ENCODE measurements at places on chromosomes 16 and 17. TPM values are rescaled to one million over a fixed set of nuclear protein-coding genes. Genes with fewer than 3 reads are reported as not detected.

- peak; percentile 36 for DNase-seq
These were observed 259.9 kb upstream of the IRX3 start for GRCh38 chr16:54546521-54546920.

- no peak for DNase-seq
These were observed 6.3 kb downstream of the NOS2 start for GRCh38 chr17:27793906-27794569.

DNA sequence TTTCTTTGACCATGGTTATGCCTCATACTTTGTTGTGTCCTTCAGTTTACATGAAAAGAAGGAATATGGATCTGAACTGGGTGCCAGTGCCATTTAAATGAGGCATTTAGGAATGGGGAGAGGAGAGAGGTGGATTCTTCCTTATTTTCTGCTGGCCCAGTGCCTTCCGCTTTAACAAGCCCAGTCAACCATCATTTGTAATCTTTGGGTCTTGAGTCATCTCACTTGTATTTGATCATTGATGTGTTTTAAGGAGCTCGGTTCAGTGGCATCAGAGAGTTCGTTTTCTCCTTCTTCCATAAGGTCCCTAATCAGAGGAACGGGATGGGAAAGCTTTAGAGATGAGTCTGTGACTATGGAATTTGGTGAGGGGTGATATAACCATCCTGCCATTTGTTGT, 334.9 kb downstream of the WWOX start:
- DNase-seq = no peak

GRCh38 chr16:10022098-10022497, 160.1 kb downstream of the GRIN2A start:
- no peak for DNase-seq

DNA sequence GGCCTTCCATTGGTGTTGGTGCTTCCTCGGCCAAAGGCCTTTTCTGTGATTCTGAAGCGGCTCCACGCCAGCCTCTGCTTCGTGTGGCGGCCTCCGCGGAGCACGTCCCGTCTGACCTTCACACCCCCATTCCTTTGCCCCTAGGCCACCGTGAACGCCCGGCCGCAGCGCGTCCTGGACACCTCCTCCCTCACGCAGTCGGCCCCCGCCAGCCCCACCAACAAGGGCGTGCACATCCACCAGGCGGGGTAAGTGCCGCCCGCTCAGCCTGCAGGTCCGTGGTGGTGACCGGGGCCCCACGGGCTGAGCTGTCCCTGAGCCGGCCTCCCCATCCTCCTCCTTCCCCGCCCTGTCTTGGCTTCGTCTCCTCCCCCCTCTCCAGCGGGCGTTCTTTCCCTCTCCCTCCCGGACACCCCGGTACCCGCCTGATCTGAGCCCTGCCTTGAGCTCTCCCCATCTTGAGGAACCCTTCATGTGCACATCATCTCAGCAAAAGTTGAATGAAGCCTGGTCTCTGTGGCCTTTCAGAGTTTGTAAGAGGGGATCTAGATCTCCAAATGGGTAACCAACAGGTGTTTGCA, 69.0 kb upstream of the CHMP6 start:
- DNase-seq = no peak

GRCh38 chr16:84729716-84730320, 30.0 kb downstream of the USP10 start:
- DNase-seq = peak; percentile 8

- DNase-seq = no peak
These were observed 38.3 kb downstream of the REXO5 start for GRCh38 chr16:20844588-20844987.

DNA sequence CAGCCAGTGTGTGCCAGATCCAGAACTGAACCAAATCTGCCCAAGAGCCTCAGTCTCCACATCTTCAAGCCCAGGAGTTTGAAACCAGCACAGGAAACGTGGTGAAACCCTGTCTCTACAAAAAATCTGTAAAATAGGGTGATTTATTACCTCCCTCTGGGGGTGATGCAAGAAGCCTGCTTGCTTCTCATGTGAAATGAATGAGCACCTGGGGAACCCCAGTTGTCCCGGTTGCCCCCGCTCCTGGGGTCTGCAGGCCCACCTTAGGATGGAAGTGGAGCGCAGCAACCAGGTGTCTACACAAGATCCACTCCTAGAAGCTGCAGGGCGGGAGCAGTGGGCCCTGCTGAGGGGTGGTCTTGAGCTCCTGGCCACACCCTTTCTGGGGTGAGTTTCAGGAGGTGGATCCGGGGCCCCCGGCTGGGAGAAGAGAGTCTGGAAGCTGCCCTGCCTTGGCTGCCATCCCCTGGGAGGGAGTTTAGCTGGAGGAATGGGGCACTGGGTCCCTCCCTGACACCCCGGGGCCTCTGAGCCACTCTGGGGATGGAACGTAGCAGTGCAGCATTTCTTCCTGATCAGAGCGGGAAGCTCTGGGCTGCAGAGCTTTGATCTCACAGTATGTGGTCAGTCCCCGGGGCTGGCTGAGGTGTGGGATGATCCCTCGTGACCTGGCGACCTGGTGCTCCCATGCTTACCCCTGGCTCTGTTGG, 117.8 kb downstream of the RAB11FIP4 start:
- DNase-seq = no peak

GRCh38 chr16:61998460-61998859, 37.8 kb downstream of the CDH8 start:
- no peak for DNase-seq

GRCh38 chr17:49984283-49984682, 10.7 kb downstream of the DLX3 start:
- DNase-seq = no peak

- no peak for DNase-seq
These were observed 823 bp upstream of the CD2BP2 start for GRCh38 chr16:30355954-30356308.

DNA sequence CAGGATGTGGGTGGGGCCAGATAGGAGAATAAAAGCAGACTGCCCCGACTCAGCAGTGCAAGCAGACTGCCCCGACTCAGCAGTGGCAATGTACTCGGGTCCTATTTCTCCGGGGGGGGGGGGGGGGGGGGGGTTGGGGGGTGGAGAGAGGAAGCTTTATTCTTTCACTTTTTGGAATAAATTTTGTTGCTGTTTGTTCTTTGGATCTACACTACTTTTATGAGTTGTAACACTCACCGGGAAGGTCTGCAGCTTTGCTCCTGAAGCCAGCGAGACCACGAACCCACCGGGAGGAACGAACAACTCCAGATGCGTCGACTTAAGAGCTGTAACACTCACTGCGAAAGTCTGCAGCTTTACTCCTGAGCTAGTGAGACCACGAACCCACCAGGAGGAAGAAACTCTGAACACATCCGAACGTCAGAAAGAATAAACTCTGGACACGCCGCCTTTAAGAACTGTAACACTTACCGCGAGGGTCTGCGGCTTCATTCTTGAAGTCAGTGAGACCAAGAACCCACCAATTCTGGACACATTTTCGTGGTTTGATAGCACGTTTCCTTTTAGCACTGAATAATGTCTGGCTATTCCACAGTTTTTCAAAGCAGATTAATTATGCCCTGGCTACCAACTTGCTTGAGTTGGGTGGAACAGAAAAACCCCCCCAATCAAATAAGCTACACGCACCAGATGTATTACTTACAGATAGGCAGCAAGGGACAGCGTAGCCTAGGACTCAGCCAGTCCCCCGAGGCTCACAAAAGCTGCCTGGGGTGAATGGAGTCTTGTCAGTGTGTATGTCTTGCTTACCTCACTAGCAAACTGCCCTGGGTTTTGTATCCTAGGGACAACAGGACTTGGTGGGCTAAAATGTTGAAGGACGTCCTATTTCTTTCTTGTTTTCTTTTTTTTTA, 11.9 kb downstream of the FZD2 start:
- peak; percentile 68 for DNase-seq

DNA sequence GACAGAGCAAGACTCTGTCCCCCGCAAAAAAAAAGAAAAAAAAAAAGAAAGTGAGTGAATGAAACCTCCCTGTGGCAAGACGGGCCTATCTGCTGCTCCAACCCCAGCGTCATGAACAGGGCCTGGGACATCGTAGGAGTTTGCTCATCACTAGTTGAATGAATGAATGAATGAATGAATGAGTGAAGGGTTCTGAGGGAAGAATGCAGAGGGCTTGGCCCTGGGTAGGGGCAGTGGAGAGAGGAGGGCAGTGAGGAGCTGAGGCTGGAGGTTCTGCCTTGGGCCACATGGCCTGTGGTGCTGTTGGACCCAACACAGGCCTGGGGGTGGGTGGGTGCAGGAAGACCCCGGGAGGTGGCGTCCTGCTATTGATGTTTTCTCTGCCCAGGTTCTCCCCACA, 125.5 kb upstream of the CIBAR2 start:
- no peak for DNase-seq

GRCh38 chr17:69286257-69286656, 40.7 kb downstream of the ABCA5 start:
- DNase-seq = no peak

DNA sequence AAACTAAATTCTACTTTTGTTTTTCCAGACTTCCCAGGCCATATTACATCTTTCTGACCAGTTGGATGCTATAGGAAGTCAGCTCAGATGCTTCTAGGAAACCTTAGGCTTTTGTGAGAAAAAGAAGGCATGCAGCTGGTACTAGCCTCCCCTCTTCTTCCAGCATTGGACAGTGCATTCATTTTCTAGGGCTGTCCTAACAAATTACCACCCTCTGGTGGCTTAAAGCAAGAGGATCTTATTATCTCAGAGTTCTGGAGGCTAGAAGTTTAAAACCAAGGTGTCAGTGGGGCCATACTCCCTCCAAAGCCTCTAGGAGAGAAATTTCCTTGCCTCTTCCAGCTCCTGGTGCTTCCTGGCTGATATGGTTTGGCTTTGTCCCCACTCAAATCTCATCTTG, 467.8 kb downstream of the SLC39A11 start:
- DNase-seq = no peak

DNA sequence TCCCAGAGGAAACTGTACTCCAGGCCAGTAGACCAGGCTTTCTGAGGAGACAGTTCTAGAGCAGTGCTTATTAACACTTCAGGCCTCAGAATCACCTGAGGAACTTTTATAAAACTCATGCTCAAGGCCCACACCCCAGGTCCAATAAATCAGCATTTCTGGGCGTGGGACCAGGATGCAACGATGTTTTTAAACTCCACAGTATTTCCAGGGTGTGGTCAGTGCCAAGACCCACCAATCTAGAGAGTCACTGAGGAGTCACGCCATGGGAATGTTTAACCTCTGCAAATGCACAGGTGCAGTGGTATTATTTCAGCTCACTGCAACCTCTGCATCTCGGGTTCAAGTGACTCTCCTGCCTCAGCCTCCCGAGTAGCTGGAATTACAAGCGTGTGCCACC, 3.9 kb upstream of the TRPV1 start:
- DNase-seq = no peak

DNA sequence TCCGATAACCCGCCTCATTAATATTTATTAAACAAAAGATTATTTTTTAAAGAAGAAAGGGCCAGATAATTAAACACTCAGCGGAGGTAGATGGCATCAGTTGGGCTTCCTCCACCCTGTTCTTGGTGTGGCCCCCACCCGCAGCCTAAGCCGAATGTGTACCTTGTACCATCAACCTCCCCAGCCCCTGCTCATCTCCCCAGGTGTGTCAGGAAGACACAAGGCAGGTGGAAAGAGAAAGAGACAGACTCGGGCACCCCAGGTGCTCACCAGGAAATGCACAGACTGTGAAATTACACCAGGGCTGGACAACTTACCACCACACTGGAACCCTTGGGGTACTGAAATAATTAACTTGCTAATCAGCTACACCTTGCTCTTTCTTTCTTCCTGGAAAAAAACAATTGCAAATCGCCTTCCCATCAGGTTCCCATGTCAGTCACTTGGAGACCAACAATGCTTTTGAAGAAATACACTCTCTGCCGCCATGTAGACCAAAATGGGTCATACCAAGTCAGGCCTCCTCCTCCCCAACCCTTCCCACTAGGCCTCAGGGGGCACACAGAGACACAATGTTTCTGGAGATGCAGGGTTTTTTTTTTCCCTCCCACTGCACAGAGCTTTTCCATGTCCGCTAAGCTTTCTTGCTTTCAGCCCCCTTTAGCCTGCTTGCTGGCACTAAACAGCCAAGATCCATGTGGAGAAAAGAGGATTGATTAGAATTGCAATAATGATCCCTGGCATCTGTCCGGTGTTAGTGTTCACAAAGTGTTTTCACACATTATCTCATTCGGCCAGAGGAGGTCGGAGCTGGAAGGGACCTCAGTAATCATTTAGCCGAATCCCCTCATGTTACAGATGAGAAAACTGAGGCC, 8.6 kb upstream of the LHX1 start:
- DNase-seq = no peak

GRCh38 chr17:18910326-18910725, 41.6 kb upstream of the SLC5A10 start:
- no peak for DNase-seq

GRCh38 chr17:67044940-67045339, 586 bp downstream of the CACNG1 start:
- no peak for DNase-seq

GRCh38 chr17:34755981-34756636, 176.7 kb downstream of the TMEM132E start:
- no peak for DNase-seq

DNA sequence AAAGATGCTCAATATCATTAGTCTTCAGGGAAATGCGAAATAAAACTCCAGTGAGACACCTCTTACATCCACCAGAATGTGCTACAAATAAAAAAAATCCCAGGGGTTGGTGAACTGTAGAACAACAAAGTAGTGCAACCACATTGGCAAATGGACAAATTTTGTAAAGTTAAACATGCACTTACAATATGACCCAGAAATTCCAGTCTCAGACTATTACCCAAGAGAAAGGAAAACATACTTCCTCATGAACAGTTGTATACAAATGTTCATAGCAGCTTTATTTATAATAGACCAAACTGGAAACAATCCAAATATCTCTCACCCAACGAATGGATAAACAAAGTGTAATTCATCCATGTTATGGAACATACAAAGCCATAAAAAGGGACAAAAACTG, 239.5 kb downstream of the ABCC12 start:
- DNase-seq = no peak

GRCh38 chr16:27945233-27945973, 118.1 kb downstream of the GSG1L start:
- DNase-seq = no peak

DNA sequence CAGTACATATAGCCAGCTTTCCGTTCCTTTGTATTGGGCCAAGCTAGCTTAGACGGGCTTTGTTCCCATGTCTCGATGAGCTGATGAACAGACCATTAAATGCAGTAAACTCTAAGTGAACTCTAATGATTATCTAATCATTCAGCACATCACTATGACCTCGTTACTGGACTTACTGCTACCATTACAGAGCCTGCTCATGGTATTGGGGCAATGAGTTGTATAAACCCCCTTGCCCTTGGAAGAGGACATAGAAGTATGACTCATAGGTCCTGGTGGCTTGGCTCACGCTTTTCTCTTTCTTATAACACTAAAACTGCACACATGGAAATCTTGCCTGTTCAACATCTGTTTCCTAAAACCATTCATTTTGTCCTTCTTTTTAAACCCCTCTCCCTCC, 93.6 kb upstream of the DYNLRB2 start:
- DNase-seq = peak; percentile 84

Gene PERCC1
- polyA plus RNA-seq = 0.18 TPM

Gene AOC3
- polyA plus RNA-seq = 18.8 TPM

Gene CASKIN1
- 1.6 TPM for polyA plus RNA-seq

Gene SLC6A2
- polyA plus RNA-seq = 1.8 TPM

Gene ATP2C2
- 0.50 TPM for polyA plus RNA-seq

Gene THRA
- 66.6 TPM for polyA plus RNA-seq

Gene KRTAP4-4
- not detected for polyA plus RNA-seq

Gene RSKR
- polyA plus RNA-seq = 7.0 TPM

Gene SLC16A13
- polyA plus RNA-seq = 1.4 TPM

Gene OR4D1
- polyA plus RNA-seq = not detected

Gene EVI2B
- polyA plus RNA-seq = 3.0 TPM
